ENCODE measurements at places on chromosomes 1 and 21. TPM values are rescaled to one million over a fixed set of nuclear protein-coding genes. Genes with fewer than 3 reads are reported as not detected.

CRYAA gene
- not detected for total RNA-seq

- no peak for DNase-seq
Measured at GRCh38 chr1:181089017-181089675, 646 bp downstream of the IER5 start.

F3 gene
- total RNA-seq, result 107 TPM

- no peak for DNase-seq
Measured at GRCh38 chr1:154741741-154742495, 128.2 kb downstream of the KCNN3 start.

KLF17 gene
- total RNA-seq, result not detected

- DNase-seq, result peak; percentile 10
Measured at GRCh38 chr1:160862203-160863060, at the start of gene CD244. Gene CD244 (minus strand): TSS chr1:160862887. CDS start chr1:160862677, 210 bp downstream.
